ENCODE measurements at places on chromosomes 13 and 19.

DNA sequence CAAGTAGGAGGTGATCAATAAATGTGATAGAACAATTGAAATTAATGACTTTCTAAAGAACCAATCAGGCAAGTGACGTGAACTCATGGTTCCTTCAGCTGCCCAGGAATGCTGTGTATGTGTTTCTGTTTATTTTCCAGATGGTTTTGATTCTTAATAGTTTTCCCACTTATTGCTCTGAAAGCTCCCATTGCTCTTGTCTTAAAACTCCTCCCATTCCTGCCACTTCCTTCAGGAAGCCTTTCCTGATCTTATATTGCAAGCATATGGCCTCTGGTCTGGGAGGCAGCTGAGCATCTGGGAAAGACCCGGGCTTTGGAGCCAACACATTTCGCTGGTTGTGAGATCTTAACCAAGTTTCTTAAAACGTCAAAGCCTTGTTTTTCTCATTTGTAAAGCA lies 17.1 kb upstream of the LATS2 start:
- no peak for DNase-seq

GRCh38 chr19:9431475-9431874 lies 3.9 kb downstream of the ZNF266 start:
- peak; percentile 19 for DNase-seq

GRCh38 chr13:85557691-85558467 lies 241.3 kb downstream of the SLITRK6 start:
- no peak for DNase-seq

- no peak for DNase-seq
These were observed 426.1 kb upstream of the KLF12 start for GRCh38 chr13:74560325-74560724.

DNA sequence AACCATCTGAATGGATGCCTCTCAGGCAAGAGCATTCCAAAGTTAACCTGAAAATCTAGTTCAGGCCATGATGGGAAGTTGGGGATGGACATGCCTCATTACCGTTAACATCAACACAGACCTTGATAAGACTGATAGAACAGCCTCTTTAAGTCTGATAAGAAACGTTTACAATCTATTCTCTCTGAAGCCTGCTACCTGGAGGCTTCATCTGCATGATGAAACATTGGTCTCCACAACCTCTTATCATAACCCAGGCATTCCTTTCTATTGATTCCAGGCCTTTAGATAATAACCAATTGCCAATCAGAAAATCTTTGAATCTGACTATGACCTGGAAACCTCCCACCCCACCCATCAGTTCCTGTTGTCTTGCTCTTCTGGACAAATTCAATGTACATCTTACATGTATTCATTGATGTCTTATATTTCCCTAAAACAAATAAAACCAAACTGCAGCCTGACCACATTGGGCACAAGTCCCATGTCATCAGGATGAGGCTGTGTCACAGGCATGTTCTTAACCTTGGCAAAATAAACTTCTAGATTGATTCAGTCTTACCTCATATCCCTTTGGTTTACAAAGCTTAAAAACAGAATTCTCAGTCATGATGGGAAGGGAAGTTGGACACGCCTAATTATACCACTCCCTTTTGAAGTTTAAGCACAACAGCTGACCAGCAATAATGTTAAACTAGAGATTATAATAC lies 843.8 kb upstream of the SPRY2 start:
- DNase-seq: no peak

GRCh38 chr13:114101358-114102130 lies 30.9 kb downstream of the RASA3 start:
- no peak for DNase-seq

GRCh38 chr13:98746968-98747367 lies 5.5 kb downstream of the SLC15A1 start:
- no peak for DNase-seq

DNA sequence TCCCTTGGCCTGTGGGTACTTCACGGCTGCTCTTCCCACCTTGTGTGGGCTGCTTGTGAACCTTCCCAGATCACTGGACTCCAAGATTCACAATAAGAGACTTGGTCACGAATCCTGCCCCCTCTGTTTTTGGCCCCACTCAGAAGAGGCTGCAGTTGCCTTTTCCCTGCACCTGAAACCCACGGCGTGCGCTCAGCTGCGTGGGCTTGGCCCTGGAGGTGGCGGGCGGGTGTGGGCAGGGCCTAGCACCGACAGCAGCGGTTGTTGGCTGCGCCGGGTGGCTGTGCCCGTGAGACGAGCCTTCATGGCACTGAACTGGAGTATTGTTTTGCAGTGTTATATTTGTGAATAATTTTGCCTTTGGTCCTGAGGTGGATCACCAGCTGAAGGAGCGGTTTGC lies 33.8 kb downstream of the PLEKHJ1 start:
- DNase-seq: no peak

DNA sequence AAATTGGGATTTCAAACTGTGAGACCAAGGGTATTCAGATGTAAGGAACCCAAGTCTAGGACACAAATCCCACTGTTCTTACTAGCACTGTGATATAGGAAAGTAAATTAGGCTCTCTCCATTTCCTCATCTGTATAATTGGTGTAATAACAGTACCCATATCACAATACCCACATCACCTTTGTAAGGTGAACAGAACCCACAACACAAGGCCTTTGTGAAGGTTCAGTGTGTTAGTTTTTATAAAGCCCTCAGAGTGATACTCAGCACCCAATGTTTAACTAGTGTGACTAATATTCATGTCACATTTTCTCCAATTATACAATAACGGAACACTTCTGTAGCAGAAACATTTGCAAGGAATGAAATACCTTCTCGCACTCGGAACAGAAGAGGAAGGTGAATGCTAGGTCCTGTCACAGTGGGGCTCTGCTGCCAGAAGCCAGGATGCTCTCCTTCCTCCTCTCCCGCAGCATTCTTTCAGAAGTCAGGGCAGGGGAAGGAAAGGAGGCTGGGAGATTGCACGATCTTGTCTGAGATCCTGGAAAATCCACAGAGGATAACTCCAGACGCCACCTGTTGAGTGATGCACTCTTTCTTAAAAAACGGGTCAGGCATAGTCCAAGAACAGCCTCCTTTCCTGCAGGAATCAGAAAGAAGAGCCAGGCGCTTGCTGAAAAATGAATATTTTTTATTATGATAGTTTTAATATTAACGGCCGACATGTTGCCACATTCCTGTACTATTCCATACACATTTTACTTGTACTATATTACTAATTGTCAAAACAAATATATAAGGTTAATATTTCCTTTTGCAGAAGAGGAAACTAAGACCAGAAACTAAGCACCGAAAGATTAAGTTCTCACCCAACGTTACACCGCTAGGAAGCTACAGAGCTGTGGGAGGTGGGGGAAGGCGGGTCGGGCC lies 762 bp downstream of the ZNF45 start:
- DNase-seq: peak; percentile 28

DNA sequence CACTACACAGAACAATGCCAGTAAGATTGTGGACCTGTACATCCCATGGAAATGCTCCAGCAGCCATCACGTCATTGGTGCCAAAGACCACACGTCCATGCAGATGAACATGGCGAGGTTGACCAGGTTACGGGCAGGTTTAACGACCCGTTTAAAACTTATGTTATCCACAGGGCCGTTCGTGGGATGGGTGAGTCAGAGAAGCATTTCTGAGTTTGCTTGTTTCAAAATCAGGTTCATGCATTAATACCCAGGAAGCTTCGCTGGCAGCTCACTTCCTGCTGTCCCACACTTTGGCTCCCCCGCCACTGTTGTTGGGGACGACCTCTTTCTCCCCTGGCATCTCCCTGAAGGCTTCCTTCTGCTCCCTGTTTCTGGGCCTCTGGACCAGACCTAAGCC lies 194.1 kb downstream of the USP12 start:
- DNase-seq: no peak

GRCh38 chr19:37905946-37906868 lies at the start of gene WDR87:
Gene WDR87 (minus strand): TSS chr19:37906594. CDS start chr19:37898239, 8,355 bp downstream.
- peak; percentile 90 for DNase-seq

DNA sequence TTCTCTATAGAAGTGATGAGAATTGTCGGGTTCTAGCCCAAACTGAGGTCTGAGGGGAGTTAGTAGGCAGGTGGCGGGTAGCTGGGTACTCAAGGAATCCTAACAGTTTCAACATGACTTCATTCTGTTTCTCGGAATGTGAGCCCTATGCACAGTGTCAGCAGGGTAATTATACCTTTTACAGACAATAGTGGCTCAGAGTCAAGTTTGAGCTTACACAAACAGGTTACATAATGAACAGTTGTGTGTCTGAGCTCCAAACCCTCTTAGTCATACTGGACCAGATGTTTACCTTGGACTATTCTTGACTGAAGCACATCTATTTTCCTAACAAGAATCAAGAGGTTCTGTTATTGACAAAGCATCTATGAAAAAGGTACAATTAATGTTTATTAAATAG lies 1066.7 kb upstream of the PCDH20 start:
- peak; percentile 74 for DNase-seq

DNA sequence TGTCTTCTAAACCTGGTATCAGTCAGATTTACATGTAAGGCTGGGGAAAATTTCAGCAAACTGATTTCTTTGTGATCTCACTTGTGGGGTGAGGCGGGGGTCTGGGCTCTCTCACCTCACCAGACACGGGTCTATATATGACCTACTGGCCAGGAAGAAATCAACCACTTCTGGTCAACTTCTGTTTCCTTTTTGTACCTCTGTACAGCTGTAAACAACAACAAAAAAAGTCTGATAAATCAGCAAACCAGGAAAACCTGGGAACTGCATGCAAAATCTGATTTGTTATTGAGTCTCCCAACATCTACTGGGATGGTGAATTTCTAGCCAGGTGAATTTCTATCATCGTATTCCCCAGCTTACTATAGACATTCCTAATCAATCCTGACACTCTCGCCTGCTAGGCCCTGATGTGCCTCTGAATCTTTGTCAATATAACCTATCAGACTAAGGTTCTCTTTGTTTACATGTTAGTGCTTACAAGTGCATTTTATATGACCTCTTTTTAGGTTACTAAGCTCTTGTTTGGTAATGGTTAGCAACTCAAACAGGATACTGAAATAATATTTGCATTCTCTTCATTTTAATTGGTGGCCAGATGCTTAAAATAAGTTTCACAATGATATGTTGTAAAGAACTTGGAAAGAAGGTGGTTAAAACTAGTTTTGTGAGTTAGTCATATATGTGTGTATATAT lies 77.7 kb downstream of the LRRC63 start:
- no peak for DNase-seq

DNA sequence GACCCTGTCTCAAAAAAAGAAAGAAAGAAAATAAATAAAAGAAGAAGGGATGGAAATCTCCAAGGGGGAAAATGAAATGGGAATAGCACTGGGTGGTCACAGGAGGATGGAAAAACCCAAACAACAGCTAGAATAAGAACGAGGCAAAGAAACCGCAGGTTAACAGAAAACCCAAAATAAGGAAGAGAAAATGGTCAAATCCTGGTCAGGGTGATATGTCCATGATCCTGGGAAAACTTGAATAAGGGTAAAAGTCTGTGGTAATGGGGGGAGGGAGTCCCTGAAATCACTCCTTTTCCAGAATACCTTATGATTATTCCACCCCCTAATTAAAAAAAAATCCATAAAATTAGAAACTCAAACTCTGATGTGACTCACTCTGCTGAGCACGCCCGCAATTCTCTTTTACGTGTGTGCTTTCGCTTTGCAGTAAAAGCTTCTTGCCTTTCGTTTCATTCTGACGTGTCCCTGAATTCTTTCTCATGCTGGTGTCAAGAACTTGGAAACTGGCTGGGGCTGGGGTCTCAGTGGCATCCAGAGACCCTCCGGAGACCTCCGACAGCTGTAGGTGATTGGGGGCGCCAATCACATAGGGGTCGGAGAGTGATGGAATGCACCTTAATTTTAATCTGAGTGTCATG lies 4.3 kb upstream of the NAXD start:
- DNase-seq: no peak

DNA sequence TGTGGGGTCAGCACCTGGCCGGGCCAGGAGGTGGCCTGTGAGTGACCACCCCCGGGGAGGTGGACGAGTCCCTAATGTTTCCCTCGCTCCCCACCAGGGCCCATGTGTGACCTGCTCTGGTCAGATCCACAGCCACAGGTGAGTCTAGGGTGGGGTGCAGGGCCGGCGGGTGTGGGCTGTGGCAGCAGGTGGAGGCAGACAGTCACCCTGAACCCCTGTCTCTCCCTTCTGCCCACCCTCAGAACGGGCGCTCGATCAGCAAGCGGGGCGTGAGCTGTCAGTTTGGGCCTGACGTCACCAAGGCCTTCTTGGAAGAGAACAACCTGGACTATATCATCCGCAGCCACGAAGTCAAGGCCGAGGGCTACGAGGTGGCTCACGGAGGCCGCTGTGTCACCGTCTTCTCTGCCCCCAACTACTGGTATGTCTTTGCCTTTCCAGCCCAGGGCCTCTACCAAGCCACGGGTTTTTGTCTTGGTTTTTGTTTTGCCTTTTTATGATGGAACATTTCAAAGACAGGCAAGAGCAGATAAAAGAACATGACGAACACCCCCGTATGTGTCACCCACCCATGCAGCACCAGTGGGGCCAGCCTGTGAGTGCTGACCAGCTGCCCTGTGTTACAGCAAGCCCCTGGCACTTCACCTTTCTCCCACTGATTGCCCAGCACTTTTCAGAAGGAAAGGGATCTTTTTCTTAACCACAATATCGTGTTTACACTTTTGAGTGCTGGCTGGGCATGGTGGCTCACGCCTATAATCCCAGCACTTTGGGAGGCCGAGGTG lies 24.9 kb downstream of the CCDC8 start:
- no peak for DNase-seq

GRCh38 chr19:31257426-31258130 lies 91.7 kb downstream of the TSHZ3 start:
- DNase-seq: no peak

DNA sequence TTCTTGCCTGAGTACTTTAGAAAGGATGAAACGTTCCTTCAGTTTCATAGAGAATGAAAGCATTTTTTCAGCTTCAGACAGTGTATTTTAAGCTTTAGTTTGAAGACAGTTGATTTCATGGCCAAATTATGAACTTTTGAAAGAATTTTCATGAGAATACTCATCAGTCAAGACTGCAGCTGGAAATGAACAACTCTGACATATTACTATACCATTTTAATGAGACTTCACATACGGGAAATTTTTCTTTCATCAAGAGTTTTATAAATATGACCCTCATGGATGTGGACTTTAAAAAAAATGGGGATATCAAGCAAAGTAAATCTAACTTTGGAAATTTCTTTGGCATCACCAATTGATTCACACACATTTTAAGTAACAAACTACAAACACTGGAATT lies 6.4 kb downstream of the LATS2 start:
- no peak for DNase-seq

- no peak for DNase-seq
These were observed 21.3 kb downstream of the B3GLCT start for GRCh38 chr13:31221057-31221456.

- peak; percentile 0 for DNase-seq
These were observed 383.4 kb downstream of the LMO7 start for GRCh38 chr13:76019421-76020044.
